ENCODE measurements at places on chromosomes 6 and 20.

DNA sequence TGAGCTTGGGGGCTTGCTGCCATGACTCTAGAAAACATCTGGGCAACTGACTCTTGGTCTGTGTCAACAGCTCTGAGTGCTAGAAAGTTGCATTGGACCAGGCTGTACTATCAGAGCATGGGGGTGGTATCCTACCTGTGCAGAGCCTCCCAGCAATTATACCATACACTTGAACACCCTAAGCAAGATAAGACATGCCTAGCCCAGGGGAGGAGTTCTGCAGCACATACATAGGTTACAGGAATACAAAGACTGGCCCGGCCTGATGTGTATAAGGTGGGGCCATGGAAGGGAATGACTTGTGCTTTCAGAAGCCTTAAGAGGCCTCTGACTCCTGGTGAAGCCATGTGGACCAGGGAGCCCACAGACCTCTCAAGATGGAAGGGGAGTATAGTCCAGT is 11.4 kb upstream of the MOCS1 start:
- DNase-seq, result no peak

DNA sequence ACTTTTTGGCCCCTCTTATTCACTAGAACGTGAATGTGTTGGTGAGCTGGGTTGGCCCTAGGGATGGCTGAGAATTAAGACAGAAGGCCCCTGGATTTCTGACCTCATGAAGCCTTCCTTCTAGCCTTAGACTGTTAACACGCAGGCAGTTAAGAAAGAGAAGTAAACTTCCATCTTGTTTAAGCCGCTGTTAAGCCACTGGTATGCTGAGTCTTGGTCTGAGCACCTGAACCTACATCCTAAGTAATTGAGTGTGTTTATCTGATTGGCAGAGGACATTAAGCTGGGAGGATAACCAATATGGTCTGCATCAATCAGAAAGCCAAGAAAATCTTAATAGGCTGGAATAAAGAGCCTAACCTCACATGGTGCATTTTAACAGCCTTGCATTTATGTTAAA is 535.0 kb upstream of the ARID1B start:
- DNase-seq, result no peak

DNA sequence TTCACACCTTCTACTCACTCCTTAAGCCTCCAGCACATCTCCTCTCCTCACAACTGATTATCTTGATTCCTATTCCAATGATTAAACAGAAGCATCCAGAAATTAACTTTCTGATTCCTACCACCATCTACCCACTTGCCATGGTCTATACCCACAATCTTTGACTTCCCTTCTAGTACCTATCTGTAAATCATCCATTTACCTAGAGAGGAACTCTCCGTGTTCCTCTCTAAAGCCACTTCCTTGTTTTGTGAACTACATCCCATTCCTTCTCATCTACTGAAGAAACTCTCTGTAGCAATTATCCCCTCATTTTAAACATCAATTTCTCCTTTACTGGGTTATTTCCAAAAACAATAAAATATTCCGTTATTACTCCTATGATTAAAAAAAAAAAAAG is 167.3 kb downstream of the ARHGAP18 start:
- no peak for DNase-seq

- no peak for DNase-seq
These were observed 101.4 kb upstream of the CEP85L start for GRCh38 chr6:118752803-118753202.

DNA sequence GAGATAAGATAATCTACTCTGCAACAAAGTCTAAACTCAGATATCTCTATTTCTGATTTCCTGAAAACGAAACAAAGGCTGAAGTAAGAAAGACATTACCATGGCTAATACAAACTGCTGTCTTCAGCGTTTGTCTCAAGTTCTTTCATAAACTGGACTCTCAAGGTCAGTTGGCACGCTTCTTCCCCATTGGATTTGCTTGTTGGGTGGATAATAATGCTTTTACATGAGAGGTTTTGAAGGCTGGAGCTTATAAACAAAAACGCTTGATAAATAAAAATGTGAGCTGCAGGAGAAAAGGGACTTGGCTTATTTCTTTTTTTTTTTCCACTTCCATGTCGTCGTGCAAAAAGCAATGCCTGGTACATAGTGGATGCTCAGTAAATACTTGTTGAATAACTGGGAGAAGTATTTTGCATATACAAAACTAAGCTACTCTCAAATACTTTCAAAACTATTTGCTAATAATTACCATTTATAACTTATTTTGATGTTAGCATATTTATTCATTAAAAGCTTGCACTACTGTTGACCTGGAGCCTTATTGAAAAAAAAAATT is 65.7 kb upstream of the EEF1A1 start:
- DNase-seq, result no peak

GRCh38 chr6:3325210-3325609 is 66.5 kb downstream of the PSMG4 start:
- no peak for DNase-seq

DNA sequence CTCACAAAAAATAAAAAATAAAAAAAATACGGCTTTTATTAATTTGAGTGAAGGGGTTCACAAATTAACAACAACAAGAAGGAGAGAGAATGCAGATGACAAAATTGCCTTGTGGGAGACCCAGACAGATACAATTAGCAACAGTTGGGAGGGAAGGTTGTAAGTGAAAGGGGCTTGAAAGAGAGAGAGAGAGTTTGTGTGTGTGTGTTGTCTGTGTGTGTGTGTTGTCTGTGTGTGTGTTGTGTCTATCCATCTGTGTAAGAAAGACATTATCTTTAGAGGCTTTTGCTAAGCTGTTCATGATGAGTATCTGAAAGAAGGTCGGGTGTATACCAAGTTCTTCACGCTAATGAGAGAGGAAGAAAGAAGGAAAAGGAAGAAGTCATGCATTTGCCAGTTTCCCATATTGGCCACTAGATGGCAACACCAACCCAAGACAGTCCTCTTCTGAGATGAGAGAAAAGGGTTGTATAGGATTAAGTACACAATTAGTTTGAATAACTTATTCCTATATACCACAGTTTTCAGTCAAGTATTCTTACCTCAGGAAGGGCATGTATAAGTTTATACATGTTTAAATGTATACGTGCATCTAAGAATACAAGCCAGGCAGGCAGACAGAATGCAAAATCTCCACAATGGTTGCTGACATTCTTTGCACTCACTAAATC is 63.7 kb upstream of the CD2AP start:
- DNase-seq, result peak; percentile 3

- no peak for DNase-seq
These were observed 6.7 kb downstream of the GPR31 start for GRCh38 chr6:167150941-167151549.

DNA sequence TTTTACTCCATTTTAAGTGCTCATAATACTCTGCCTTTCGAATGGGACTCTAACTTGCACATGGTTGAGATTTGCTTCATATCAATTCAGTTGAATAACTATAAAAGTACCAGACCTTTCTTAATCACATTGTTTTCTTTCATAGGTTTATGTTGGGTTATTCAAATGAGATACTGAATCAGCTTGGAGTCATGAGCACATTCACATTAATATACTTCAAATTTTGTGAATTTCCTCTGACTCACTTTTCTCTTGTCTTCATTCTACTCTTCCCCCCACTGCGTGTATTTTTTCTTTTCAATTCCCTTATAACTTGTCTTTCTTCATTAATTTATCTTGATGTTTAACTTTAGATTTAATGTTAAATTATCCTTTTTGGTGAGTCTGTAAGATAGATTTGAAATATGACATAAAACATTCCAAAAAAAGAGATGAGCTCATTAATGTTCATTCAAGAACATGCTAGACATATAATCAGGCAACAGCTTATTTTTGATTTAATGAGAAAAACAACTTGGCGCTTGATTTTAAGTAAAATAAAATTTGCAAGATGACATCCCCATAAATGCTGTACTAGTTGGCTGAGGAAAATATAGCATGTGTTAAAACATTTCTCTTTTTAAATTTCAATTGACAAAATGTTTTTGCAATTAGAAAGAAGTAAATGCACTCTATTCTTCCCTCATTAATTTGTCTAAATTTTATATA is 736.0 kb downstream of the CD109 start:
- DNase-seq, result no peak

GRCh38 chr20:41769592-41770018 is 151.4 kb upstream of the CHD6 start:
- no peak for DNase-seq

DNA sequence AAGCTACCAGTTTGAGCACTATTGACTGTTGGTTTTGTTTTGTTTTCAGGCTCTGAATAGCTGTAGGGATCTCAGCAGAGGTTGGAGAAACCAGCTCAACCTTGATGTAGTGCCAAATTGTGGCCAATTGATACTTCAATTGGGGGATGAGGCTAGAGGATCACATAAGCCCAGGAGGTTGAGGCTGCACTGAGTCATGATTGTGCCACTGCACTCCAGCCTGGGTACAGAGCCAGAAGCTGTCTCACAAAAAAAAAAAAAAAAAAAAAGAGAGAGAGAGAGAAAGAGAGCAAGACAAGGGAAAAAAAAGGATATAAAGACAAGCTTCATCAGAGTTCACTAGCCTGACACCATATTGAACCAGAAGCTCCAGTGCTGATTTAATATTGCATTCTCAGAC is 702.1 kb downstream of the FRK start:
- no peak for DNase-seq

DNA sequence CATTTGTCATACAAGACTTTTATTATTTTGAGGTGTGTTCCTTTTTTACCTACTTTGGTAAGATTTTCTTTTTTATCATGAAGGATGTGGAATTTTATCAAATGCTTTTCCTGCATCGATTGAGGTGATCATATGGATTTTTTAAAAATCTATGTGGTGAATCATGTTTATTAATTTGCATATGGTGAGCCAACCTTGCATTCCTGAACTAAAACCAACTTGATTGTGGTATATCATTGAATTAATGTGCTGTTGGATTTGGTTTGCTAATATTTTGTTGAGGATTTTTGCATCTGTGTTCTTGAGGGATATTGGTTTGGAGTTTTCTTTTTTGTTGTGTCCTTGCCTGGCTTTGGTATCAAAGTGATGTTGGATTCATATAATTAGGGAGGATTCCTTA is 848.1 kb upstream of the EYS start:
- no peak for DNase-seq

DNA sequence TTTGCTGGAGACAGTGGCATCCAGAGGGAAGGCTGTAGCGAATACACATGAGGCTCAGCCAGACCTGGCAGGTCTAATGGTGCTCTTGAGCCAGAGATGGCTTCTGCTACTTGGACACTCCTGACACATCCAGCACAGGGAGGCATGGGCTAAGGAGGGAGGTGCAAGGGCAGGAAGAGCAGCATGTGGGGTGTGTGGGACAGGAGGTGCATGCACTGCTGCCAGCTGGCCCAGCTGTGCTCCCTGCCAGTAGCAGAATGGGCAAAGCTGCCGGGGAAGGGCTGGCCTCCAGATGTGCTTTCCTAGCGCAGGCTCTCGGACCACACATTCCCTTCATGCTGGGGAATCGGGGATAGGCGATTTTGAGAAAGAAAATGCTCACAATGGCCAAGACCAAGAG is 309.2 kb downstream of the CDC5L start:
- no peak for DNase-seq

DNA sequence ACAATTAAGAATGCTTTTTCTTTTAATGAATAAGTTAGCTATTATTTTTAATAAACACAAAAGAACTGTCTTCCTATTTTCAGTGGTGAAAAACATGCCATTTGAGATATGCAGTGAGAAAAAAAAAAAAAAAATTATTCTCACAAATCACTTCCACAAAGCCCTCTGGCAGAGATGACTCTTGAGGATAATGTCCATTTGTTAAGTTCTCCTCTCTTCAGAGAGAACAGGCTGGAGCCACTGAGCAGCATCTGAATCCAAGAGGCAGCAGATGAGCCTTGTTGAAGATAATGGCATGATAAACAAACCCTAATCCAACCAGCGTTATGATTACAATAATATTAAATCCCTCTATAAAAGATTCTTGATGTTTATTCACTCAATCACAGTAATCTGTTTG is 105.0 kb downstream of the PTPRK start:
- DNase-seq, result no peak

GRCh38 chr6:15574486-15574885 is 88.3 kb downstream of the DTNBP1 start:
- no peak for DNase-seq

- no peak for DNase-seq
These were observed 8.0 kb downstream of the REPS1 start for GRCh38 chr6:138979813-138980668.

DNA sequence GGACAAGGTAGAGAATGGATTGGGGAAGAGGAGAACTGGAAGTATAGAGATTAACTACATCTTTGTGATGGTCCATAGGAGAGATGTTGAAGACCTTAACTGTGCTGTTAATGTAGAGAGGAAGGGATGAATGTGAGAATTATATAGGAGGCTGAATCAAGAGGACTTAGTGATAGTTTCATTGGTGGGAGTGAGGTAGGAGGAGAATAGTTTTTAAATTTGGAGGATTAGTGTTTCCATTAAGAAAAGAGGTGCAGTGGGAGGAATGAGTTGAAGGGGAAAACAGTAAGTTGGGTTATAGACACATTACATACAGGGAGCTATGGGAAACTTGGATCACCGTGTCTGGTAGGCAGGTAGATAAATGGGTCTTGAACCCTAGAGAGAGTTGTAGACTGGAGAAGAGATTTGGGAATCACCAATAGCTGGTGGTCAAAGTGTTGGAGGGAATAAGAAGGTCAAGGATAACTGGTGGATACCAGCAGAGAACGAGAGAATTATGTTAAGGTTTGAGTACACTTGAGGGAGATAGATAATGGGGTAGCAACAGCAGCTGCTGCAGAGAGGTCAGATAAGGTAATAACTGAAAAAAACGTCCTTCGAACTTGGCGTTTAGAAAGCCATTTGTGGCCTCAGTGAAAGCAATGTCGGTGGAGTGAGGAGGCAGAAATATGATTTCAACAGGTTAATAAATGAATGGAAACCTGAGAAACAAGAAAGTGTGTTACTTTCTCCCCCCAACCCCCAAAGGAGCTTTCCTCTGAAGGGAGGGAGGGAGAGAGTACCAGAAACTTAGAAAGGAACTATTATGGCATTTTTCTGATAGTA is 3.1 kb downstream of the C6orf89 start:
- no peak for DNase-seq

DNA sequence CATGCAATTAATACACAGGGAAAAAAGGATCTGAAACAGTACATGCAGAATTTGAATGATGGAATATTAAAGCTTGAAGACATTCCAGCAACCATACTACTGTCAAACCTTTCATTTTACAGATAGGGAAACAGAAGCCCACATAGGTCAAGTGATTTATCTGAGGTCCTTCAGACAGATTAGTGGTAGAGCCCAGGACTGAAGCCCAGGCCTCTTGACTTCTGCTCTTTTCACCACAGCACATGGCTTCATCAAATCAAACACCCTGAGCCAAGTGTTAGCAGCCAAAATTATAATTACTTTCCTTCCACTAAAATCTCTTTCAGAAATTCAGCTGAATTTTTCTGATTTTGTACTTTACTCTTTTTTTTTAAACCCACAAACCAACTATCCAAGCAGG is 435.6 kb upstream of the RUNX2 start:
- DNase-seq, result no peak

DNA sequence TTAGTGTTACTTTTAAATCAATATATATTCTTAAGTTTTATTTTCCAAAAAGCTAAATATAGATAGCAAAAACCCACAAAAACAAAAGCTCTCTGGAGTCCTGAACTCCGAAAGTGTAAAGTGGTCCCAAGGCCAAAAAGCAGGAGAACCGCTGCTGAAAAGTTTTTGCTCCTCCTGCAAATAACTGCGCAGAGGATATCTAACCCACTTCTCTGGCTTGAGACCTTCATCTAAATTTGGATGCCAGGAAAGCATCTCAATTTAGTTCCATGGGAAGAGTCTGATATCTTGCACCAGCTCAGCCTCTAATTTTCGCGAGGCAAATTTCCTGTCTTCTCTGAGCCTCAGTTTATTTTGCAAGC is 523 bp downstream of the MRPS10 start:
- DNase-seq, result no peak
